ENCODE measurements at places on chromosomes 11 and 22. TPM values are rescaled to one million over a fixed set of nuclear protein-coding genes. Genes with fewer than 3 reads are reported as not detected.

The UBTFL1 gene
- not detected for total RNA-seq

- peak; percentile 75 for DNase-seq
These were observed 415.1 kb downstream of the ETS1 start for GRCh38 chr11:128172046-128172878.

DNA sequence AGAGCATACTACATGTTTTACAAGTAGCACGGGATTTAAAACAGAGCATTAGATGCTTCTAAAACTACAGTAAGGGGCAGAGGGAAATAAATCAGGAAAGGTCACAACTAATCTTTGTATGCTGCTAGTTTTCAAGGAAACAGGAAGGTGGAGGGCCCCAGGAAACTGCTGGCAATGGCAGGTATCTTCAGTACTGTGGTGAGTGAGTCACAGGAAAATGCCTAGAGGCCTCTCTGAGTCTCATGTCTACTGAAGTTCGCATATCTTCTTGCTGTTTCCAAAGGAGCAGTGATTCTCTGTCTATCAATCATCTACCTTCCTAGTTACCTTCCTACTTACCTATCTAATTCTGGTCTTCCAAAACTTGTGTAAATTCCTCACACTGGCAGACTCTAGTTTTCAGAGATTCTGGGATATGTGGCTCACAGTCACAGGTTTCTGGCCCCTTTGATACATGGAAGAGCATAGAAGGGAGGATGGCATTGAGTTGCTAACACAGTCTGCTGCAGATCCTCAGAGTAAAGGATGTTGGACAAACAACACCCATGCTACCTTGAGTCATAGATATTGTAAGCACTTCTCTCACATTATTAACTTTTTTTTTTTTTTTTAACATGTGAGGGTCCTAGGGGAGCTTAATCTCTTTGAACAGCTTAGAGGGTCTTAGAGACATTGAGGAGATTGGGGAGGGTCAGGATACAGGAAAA, 58.8 kb upstream of the SYN3 start:
- DNase-seq = no peak

GRCh38 chr11:38438091-38438490, 1840.1 kb upstream of the RAG2 start:
- no peak for DNase-seq

DNA sequence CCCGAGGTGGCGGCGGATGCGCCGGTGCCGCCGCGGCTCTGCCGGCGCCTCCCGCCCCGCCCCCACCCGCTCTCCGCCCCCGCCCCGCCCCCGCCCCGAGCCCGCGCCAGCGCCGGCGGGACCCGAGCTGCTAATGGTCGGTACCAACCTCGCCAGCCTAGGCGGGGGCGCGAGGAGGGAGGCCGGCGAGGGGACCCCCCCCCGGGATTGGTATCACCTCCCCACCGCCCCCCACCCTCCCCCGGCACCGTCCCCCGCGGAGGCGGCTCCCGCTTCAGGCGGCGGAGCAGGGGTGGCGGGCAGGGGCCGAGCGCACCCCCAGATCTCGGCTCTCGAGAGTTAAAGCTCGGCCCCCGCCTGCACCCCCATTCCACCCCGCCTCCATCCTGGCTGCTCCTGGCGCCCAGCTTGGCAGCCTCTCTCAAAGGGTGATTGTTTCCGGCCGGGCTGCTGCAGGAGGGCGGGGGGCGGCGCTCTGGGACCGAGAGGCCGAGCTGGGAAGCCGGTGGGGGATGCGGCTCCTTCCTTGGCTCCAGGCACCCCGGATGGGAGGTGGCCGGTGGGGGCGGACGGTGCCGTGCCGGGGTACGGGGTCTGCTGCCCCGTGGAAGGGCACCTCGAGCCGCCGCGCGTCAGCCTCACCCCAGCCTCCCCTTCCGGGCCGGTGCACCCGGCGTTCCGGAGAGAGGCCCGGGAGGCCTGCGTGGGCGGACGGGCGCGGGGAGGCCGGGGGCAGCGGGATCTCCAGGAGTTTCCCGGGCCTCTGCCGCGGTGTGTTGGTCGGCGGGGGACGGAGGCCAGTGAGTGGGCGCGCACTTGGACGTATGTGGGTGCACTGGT, at the start of gene B3GAT1:
Gene B3GAT1, minus strand, starts transcription at position 40 of the 840 bp plus-strand sequence. CDS start 24,583 bp downstream, outside the sequence.
- DNase-seq = no peak

The MIOX gene
- total RNA-seq = not detected

- no peak for DNase-seq
These were observed 129.5 kb downstream of the MICAL2 start for GRCh38 chr11:12239804-12240371.

Data from naive thymus-derived CD4-positive, alpha-beta T cell (primary cell).